ENCODE measurements at places on chromosomes 12 and 14.

- no peak for DNase-seq
These were observed 16.3 kb upstream of the RFLNA start for GRCh38 chr12:124278389-124279101.

GRCh38 chr12:131422744-131423143, 288.1 kb upstream of the SFSWAP start:
- DNase-seq, result no peak

- no peak for DNase-seq
These were observed 4.3 kb downstream of the KHNYN start for GRCh38 chr14:24434036-24434435.

DNA sequence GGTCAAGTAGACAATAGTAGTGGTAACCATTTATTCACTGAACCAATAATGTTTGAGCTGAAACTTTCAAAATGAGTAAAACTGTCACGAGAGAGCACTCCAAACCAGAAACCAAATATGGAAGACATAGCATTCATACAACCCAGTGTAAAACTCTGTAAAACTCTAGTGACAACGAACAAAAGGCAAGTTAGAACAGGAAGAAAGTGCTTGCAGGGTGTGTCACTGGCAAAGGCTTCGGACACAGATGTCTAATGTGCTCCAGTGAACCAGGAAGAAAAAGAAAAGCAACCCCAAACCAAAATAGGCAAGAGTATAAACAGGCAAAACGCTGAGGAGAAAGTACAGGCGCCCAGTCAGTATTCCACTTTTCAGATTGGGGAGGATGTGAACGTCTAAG, 79.3 kb upstream of the FZD10 start:
- no peak for DNase-seq

DNA sequence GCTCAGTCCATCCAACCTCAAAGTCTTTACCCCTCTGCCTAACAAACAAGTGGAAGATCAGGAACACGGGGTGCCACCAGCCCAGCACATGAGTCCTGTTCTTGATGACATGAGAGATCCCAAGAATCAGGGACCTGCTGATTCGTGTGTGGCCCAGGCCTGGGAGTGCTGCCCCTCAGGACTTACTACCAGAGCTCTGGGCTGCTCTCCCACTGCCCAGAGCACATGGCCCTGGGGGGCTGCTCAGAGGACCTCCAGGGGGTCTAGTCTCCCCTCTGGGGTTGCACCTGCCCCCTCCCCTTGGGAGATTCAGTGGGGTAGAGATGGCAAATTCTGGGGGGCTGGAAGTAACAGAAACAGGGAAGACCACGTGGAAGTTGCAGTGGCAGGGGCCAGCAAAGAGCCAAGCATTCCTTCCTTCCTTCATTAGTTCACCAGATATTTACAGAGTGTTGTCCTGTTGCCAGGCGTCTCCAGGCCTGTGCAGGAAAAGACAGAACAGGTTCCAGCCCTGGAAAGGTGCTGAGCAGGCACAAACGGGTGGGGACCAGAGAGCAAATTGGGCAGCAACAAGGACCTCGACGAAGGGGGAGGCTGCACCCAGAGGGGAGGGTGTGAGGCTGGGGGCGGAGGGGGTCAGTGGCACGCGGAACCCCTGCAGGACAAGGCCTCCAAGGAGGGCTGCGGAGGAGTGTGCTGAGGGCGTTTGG, 45.1 kb upstream of the MEG3 start:
- DNase-seq, result no peak

- DNase-seq, result no peak
These were observed 2.3 kb upstream of the PSME1 start for GRCh38 chr14:24133735-24134134.

DNA sequence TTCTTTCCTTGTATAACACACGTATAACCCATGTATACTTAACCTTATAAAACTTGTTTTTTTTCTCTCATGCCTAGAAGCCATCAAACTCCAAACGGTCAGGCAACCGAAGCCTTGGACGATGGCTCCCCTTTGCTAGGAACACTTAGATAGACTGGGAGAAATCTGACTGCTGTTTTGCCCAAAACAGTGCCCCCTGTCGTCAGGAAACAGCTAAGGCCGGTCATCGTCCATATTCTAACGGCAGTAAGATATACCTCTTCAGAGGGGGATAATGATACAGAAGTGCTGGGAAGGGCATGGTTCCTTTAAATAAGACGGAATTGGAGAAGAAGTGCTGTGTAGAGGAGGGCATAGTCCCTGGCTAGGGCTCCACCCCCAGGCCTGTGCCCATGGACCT, 130.5 kb downstream of the SLC41A2 start:
- no peak for DNase-seq

GRCh38 chr14:75654127-75654732, 6.4 kb downstream of the ERG28 start:
- peak; percentile 46 for DNase-seq

DNA sequence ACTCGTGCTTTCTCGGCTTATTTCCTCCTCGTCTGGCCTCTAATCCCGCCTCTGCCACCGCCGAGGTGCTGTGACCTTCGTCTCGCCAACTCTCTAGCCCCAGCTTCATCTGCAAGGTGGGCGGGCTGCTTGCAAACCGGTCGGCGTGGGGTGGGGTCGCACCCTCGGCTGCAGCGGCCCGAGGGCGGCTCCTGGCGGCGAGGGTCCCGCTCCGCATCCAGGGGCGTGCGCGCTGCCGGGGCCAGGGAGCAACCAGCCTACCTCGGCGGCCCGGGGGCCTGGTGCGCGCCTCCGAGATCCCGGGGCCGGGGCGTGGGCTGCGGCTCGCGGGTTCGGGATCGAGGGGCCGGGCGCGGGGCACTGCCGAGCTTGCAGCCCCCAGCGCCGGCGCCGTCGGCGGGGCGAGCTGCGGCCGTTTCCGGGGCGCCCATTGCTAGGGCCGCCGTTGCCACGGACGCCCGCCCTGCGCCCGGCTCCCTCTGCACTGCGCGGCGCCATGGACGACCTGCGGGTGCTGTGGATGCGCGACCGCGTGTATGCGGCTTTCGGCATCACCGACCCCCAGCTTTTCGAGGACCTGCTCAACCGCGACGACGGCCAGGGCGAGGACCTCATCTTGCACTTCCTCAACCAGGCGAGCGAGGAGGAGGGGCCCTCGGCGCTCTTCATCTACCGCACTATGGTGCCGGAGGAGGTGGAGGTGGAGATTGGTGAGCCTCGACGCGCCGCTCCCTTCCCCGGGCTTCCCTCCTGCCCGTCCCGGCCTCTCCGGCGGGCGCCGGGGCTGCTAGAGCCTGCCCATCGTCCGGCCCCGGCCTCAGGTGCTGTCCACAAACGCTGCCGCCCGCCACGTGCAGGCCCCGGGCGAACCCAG, at the start of gene DNAH10:
TSS of gene DNAH10 (plus strand) at position 461 of the 874 bp plus-strand sequence. CDS start at position 497, 36 bp downstream.
- peak; percentile 77 for DNase-seq

DNA sequence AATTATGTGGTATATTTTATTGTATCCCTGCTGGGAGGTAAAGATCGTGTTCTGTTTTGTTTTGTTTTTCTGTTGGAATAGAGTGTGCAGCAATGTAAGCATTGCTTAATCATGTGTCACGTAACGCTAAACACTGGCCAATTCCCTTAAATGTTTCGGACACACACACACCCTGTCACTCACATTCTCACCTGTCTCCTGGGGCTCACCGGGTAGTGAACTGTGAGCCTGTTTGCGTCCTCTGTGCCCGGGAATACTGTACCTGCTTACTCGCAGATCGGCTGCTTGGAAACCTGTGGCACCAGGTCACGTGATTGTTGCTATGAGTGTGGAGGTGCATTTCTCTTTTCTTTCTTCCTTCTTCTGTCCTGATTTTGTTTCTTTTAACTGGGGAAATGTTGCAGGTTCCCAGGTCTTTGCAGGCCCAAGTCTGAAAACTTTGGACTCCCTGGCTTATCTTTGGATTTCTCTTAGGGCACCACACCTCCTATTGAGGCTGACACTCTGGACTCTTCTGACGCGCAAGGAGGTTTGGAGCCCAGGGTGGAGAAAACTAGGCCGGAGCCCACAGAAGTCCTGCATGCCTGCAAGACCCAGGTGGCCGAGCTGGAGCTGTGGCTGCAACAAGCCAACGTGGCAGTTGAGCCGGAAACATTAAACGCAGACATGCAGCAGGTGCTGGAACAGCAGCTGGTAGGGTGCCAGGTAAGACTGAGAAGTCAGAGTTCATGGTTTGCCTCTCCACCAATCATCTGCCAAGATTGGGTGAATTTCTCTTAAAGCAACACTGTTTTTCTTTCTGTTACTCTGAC, 181.1 kb downstream of the ESR2 start:
- DNase-seq, result no peak

DNA sequence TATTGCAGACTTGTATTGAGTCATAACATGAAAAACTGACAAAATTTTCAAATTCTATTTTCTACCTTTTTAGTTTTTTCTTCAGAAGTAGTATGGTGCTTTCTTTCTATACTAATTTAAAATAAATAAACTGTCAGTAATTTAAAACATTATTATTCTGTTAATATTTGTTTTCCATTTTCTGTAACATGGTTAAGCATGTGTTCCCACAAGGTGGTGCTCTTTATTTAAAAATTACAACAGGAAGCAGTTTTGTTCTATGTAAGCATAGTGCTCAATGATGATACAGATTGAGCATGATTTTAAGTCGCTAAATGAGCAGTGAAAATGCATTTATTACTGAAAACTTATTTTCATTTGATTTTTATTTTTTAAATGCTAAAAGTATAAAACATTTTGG, 114.6 kb downstream of the PPFIA2 start:
- DNase-seq, result no peak

- DNase-seq, result no peak
These were observed 4.3 kb downstream of the CCND2 start for GRCh38 chr12:4277857-4278256.

DNA sequence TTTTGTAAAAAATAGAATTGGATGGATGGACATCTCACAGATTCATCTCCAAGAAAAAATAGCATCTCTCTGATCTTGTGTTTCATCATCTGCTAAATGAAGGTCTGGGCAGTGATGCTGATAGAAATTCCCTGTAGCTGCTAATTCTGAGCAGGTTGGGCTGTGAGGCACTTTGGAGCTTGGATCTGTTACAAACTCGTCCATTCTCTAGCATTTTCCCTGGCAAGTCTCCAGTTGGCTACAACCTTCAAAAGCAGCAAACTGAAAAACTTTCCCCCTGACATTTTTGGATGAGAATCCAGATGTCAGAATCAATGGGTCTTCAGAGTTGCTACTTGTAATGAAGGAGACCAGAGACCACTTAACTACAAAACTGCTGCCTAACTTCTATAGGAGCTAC, 72.7 kb downstream of the TPH2 start:
- DNase-seq, result no peak

GRCh38 chr12:109927622-109928021, 27.5 kb downstream of the TCHP start:
- DNase-seq, result no peak

DNA sequence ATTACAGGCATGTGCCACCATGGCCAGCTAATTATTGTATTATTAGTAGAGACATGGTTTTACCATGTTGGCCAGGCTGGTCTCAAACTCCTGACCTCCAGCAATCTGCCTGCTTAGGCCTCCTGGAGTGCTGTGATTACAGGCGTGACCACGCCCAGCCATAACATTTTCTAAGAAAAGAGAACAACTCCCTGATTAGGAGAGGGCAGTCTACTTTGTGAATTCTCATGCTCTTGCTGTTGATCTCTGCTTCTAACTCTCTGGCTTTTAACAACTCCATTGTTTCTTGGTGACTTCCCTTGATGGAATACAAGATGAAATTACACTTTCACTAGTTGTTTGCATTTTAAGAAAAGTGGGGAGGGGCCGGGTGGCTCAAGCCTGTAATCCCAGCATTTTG, 33.6 kb downstream of the SSH1 start:
- DNase-seq, result no peak

GRCh38 chr14:51331486-51332367, 91.7 kb downstream of the TMX1 start:
- DNase-seq, result no peak

GRCh38 chr12:89884416-89884898, 175.8 kb upstream of the ATP2B1 start:
- no peak for DNase-seq

GRCh38 chr12:5593086-5593485, 161.2 kb downstream of the NTF3 start:
- DNase-seq, result no peak

- no peak for DNase-seq
These were observed 603 bp upstream of the ENDOU start for GRCh38 chr12:47725893-47726292.

- DNase-seq, result no peak
These were observed 79.7 kb downstream of the PAPOLA start for GRCh38 chr14:96581902-96582301.

GRCh38 chr14:38866461-38866860, 236.6 kb downstream of the SEC23A start:
- DNase-seq, result no peak

- DNase-seq, result no peak
These were observed 69.2 kb upstream of the PIK3C2G start for GRCh38 chr12:18192119-18192518.

GRCh38 chr12:53775478-53776145, 23.8 kb upstream of the CISTR start:
- DNase-seq, result no peak

GRCh38 chr12:51369581-51369980, 21.6 kb downstream of the GALNT6 start:
- no peak for DNase-seq

- no peak for DNase-seq
These were observed 43.6 kb upstream of the NID2 start for GRCh38 chr14:52112336-52113018.

DNA sequence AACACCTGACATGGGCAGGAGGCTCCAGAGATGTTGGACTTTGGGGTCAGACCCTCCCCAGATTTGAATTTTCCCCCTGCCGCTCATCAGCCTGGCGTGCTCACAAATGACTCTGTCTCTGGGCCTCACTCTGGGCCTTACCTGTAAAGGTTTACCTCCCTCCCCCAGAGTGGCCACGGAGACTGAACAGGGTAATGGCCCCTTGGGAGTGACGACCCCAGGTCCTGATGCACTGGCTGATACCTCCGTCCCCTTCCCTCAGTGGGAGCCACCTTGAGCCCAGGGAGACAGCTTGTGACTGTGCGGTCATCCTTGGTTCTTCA, 7.0 kb downstream of the SLC25A29 start:
- DNase-seq, result no peak

GRCh38 chr14:101246894-101247841, 314.1 kb upstream of the DIO3 start:
- no peak for DNase-seq

DNA sequence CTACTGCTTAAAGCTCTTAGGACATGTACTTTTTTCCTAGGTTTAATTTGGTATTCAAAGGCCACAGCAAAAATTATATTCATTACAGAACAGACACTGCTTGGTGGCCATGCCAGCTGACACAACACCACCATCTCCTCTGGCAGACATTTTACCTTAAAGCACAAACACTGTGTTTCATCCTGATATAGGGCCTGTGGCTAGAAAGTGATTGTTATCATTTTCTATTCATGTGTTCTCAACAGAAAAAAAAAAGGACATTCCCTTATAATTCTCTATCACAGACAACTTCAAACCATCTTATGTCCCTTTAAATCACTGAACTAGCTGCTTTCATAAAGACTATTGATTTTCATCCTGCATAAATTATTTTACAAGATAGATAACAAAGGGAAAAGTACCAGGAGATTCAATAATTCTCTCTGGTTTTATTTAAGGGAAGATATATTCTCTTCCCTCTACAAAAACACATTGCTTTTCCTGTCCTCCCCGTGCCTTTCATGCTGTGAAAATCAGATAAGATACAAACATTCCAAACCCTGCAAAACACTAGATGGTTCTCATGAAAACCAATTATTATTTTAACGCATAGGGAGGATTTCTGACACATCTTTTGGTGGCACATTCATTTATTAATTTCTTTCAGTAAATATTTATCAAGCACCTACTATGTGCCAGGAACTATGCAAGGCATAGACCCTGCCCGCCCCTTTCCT, 139.3 kb upstream of the TMCC3 start:
- no peak for DNase-seq

All from bone marrow (tissue), 2 donors.